Activated T-helper 1 cell treated with anti-CD3 and anti-CD28 coated beads, Interleukin-2, amount 50 U/mL, for 16 hours (primary cell): ENCODE measurements at places on chromosomes 4 and X.

DNA sequence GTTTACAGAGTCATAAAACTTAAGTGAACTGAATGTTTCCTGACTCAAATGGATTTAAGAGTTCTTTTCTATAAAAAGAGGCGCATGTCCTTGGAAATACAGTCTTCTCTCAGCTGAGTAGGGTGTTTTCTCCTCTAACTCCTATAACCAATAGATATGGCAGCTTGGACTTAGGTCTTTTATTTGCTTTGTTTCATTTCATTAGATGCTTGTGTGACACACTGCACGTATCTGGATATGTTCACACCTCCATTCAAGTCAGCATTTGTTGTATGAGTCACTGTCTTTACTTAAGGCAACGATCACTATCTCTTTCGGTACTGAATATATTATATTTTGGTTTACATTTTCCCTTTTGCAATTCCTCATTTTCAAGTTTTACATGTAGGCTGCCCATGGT is 136.6 kb downstream of the ARSF start:
- DNase-seq = no peak

- no peak for DNase-seq
Observed at GRCh38 chr4:177282284-177282835, 27.3 kb upstream of the NEIL3 start.

- no peak for DNase-seq
Observed at GRCh38 chrX:151789179-151789800, 54.7 kb downstream of the CNGA2 start.

- no peak for DNase-seq
Observed at GRCh38 chr4:56250776-56251175, 136.5 kb downstream of the AASDH start.

GRCh38 chr4:5750052-5750945 is 39.3 kb downstream of the EVC start:
- DNase-seq = no peak

DNA sequence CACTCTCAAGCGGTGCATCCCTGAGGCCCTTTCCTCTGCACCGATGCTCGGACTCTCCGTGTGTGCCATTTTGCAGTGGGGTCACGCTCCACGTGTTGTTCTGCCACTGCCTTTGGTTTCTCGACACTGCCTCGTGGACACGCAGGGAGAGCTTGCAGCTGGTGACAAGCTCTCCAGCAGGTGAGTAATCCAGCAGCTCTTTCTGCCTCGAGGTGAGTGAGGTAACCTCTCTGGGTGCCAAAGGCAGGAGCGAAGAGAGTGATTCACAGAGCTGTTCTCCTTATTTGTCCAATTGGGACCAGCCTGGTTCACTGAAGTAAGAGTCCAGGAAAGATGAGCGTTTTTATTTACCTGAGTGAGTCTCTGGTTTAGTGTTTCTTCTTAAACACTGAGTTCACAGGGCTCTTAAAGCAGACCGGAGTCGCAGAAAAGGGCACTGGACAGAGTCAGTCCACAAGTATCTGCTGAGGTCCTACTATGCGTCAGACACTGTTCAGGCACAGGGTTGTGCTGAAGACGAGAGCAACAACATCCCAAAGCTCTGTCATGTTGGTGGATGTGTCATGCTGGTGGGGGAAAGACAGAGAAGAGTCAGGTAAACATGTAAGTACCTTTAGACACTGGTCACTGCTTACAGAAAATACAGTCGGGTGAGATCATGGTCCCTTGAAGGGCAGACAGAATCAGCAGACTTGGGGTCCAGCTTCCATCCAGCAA is 61.8 kb downstream of the FHDC1 start:
- no peak for DNase-seq

GRCh38 chr4:104915373-104915772 is 231.3 kb upstream of the TET2 start:
- no peak for DNase-seq

DNA sequence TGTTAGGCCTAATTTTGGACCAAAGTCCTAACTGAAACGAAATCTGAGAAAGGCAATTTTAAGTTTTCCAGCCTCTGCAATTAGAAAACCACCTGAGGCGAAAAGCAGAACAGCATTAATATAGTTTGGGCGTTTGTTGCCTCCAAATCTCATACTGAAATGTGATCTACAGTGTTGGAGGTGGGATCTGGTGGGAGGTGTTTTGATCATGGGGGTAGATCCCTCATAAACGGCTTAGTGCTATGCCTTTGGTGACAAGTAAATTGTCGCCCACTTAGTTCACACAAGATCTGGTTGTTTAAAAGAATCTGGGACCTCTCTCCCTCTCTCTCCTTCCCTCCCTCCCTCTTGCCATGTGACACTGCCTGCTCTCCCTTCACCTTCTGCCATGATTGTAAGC is 5.7 kb downstream of the FAM241A start:
- no peak for DNase-seq

GRCh38 chr4:23811161-23811560 is 78.7 kb downstream of the PPARGC1A start:
- no peak for DNase-seq

DNA sequence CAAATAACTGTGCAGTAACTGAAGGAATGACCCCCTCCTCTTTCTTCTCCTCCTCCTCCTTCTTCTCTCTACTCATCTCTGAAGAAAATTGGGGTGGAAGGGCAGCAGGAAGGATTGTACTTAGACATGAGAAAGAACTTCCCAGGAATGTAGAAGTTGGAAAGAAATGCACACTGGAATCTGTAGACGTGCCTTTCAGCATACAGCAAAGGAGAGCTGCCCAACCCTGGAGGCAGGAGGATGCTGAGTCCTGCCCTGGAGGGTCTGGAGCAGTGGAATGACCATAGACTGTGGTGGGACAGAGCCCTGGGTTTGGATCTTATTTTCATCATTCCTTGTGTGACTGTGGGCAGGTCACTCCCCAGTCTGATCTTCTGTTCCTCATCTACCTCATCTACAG is 80.1 kb downstream of the PJA1 start:
- no peak for DNase-seq

- DNase-seq = no peak
Observed at GRCh38 chrX:20529301-20529700, 262.6 kb upstream of the RPS6KA3 start.

DNA sequence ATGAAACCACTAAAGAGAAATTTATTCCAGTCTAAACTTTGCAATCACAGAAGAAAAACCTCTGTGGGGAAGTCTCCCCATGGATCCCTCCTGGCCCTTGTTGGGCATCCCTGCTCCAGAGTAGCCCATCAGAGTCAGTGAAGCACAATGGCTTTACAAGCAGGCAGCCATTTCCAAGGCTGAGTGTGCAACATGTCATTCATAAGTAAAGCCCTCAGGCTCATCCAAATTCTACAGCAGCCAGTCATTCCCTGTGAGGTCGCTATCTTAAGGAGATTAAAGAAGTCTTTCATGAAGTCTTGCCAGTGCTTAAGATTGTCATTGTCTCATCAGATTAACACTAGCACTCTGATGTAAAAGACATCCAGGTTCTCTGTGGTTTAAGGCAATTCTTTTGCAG is 17.0 kb upstream of the MAPK10 start:
- no peak for DNase-seq

GRCh38 chrX:130793975-130794374 is 109.0 kb downstream of the ENOX2 start:
- DNase-seq = no peak

DNA sequence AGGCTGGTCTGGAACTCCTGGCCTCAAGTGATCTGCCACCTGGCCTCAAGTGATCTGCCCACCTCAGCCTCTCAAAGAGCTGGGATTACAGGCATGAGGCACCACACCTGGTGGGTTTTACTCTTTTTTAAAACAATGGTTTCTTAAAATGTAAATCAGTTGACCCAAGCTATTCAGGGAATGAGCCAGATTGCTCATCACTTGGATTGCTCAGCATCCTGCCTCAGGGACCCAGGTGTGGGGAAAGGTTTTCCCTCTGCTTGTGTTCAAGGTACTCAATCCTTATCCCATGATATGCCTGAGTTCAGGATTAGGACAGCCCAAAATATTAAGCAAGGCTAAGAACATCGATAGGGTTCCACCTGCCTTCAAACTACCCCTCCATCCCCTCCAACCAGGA is 67.4 kb downstream of the CHRNA9 start:
- DNase-seq = no peak

DNA sequence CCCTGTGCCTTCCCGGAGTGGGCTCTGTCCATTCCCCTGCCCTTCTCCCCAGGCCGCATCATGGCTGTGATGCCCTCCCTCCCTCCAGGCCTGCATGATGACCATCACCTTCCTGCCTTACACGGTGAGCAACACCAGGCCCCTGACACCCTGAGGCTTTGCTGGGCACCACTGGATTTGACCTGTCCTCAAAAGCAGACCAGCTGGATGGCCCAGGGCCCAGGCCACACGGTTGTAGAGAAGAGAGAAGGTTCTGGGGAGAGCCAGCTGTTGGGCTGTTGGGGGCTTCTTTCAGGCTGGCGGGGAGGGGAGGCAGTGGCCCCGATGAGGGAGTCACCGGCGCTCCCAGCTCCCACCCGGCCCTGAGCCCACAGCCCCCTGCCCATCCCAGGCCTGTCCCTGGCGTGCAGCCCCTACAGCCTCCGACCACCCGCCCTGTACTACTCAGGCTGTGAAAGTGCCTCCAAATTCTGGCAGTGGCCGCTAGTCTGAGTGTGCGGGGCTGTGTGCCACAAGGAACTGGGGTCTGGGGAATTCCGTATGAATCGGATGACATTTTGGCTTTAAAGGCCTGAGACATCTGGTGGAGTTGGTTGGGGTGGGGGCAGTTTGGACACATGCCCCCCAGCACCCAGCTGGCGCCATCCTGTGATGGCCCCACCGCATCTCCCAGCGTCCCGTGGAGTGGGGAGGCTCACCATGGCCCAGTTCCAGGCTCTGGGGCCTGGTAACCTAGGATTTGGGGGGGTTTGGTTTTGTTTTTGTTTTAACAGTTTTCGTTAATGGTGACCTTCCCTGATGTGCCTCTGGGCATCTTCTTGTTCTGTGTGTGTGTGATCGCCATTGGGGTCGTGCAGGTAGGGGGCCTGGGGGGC is 19.6 kb downstream of the TMEM175 start:
- no peak for DNase-seq

DNA sequence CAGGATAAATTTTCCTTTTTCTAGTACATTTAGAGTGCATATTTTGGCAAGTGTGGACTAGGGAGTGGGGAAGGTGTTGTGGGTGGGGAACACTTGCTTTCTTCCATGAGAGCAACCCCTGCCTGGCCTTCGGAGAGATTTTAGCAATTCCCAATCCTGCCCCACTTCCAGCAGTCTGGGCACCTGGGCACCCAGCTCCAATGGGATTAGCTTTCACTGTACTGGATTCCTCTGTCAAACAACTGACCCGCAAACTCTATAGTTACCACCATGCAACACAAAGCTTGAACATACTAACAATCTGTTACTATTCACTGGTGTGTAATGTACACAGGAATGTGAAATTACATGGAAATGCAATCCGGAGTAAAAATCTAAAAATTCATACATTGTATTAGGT is 50.3 kb downstream of the SH3RF1 start:
- DNase-seq = no peak

GRCh38 chrX:3440981-3441380 is 94.5 kb upstream of the MXRA5 start:
- no peak for DNase-seq

DNA sequence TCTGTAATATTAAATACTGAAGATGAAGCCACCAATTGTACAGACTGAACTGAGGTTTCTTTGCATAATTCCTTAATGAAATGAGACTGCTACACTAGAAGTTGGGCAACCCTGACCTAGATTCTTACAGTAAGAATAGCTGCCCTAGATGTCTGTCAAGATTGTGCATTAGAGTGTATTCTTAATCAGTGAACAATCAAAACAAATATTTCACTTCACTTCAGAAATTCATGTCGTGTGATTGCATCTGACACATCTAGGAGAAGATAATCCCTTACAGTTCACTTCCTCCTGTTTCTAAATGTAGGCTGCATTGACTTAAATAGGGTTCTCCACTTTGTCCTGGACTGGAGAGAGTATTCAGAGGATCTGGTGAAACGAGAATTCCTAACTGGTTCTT is 283.1 kb downstream of the HNRNPD start:
- no peak for DNase-seq

DNA sequence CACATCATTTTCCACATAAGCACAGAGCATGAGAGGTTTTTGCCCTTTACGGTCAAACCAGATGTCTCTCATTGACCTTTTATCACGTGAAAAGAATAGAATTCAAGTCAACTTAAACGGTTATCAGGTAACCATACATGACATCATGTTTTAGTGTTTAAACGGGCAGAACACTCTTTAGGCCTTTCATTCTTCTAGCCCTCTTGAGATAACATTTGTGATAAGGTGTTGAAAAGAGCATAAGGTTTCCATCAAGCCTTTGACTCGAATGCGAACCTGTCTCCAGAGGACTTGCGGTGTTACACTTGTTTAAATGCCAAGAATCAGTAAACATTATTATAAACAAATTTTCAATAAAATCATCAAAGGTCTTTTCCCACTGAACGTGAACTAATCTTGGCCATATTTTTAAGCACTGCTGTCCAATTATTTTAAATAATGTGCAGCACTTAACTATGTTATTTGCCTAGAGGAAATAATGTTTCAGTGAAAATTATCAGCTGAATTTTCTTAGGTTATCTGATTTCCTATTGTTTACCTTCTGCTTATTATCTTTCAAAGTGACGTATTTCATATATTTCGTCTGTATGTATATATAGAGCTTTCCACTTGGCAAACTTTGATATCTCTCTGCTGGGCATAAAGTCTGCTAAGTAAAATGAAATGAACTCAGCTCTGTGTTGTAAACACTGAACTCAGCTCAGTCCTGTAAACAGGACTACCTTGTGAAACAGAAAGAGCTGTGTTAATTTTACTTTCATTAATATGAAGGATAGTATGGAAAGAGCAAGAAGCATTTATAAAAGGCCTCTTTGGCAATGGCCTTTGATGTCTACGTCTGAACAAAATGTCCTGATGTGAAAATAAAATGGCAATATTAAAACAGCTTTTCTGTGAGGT is 33.3 kb downstream of the TENM3 start:
- no peak for DNase-seq

DNA sequence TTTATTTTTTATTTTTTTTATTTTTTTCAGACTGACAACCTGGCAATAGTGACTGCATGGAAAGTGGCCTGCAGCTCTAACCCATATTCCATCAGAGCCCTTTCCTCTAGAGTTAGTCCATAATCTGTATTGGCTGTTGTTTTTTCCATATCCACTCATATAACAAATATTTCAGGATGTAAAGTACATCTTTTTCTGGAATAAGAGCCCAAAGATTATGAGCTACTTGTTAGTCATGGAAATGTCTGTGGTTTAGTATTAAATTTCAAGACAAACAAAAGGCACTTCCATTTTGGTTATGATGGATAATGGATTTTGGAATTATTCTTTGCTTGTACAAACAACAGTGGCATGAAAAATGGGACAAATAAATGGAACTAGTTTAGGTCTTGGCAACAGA is 296.0 kb upstream of the HS3ST1 start:
- DNase-seq = no peak

DNA sequence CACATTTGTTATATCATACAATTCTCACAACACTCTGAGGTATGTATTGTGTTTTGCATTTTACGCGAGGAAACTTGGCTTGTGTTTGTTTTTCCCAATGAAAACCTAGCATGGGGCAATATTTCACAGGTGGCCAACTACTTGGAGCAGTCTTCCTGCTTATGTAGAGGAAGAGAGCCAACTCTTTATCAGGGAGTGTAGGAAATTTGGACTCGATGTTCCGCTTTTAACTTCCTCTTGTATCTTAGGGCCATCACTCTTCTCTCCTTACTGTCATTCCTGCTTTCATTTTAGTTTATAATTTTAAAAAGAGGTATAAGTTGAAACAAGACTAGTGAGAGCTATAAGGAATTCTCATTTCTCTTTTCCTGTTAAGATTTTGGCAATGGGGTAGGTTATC is 107.7 kb upstream of the RPS6KA3 start:
- no peak for DNase-seq
